ENCODE measurements at places on chromosomes 11 and 22.

GRCh38 chr11:119055901-119056300, 1.1 kb downstream of the HYOU1 start:
- DNase-seq = peak; percentile 22

- peak; percentile 3 for DNase-seq
Measured at GRCh38 chr22:50583294-50583861, 729 bp upstream of the CHKB start.

- no peak for DNase-seq
Measured at GRCh38 chr11:45168366-45169130, 22.1 kb downstream of the PRDM11 start.

DNA sequence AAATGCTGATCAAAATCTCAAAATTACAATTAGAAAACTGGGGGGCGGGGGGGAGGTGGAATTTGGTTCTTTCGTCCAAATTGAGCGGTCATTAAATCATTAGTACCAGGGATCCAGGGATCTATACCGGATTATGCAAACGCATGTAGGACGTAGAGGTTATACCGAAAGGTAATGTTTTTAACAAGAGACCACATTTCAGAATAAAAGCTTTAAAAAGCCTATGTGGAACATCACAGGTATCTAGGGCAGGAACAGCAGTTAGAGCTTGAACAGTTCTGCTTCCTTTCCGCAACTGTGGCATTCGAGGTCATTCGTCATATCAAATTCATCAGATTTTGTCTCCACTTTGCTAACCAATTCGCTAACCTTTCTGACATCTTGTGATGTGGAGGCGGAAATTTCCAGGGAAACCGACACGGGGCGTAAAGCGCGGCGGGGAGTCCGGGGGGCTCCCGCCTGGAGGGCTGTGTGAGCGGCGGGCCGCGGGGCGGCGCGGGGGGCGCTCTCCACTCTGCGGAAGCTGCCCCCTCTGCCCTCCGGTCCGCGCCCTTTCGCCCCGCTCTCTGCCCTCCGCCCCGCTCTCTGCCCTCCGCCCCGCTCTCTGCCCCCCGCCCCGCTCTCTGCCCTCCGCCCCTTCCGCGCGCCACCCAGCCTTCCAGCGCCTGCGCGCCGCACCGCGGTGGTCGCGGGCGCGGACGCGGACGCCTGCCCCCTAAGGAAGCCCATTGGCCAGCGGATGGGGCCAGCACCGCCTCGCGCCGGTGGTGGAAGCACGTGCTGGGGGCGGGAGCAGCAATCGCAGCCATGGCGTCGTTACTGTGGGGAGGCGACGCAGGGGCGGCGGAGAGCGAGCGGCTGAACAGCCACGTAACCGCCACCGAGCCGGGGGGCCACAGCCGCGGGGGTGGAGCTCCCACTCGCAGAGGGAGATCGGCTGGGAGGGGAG, at the start of gene DDX25:
TSS of gene DDX25 (plus strand) at position 798 of the 949 bp plus-strand sequence. CDS start at position 808, 10 bp downstream.
- peak; percentile 86 for DNase-seq

GRCh38 chr11:46733234-46733633, 14.2 kb downstream of the F2 start:
- DNase-seq = no peak

DNA sequence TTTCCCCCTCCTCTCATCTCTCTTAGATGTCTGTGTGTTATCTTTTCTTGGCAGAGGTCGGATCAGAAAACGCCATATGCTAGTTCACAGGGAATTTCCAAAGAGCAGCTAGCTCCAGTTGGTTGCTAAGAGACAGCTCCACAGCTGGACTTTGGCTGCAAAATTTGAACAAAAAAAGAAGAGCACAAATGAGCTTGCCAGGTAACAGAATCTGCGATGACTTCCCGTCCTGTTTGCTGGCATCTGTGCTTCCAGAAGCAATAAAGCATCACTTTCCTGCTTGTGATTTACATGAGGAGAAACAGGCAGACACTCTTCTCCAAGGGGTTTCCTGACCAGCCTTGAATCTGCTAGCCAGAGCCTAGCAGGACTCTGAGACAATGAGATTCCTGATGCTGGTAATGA, 596.0 kb upstream of the B3GAT1 start:
- peak; percentile 58 for DNase-seq

GRCh38 chr11:114090225-114090910, 30.9 kb downstream of the ZBTB16 start:
- DNase-seq = no peak

Measured in eye (tissue), 1 donor.